Mammary epithelial cell (primary cell): ENCODE measurements at places on chromosomes 3 and 15.

DNA sequence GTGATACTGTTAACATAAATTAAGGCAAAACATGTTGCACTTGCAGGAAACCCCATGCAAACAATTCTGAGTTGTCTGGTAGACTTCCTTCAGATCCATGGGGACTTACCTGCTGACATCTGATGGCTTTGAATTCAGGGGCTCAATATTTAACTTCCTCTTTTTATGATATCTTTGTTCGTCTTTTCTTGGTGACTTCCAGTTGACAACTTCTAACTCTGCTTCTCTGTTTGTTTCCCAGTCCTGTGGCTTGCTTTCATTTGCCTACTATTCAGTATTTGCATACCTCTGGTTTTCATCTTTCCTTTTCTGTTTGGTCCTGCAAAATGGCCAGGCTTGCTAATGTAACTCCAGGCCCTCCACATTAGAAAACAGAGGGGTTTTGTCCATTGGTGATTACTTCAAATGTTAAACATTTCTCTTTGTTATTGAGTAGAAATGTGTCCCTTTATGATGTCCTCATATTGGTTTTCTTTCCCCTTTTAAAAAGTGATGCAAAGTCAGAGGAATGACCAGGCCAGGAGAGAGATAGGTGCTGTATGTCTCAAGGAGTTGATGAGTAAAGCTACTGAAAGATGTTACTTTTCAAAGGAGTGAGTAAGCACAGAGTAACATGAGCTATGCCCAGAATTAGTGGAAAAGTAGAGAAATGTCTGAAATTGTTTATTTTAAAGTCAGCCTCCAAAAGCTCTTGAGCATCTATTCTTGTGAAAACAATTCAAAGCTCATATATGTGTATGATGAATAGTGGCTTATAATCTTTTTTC is 335.9 kb downstream of the LPP start:
- peak; percentile 17 for DNase-seq

DNA sequence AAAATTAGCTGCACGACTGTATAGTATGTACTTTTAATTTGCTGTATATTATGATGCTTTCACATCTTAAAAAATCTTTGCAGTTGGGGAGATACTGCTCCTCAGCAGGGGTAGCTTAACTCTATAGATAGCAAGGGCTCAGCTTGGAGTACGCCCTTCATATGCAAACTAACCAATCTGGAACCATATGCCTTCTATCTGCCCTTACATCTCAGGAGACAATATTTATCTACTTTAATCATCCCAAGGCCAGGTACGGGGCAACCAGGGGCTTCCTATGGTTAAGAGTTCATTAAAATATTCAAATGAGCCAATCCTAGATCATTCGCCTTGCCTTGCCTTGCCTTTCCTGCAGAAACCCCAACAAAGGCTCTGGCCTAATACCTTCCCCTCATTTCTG is 204.1 kb upstream of the ZBTB20 start:
- no peak for DNase-seq

DNA sequence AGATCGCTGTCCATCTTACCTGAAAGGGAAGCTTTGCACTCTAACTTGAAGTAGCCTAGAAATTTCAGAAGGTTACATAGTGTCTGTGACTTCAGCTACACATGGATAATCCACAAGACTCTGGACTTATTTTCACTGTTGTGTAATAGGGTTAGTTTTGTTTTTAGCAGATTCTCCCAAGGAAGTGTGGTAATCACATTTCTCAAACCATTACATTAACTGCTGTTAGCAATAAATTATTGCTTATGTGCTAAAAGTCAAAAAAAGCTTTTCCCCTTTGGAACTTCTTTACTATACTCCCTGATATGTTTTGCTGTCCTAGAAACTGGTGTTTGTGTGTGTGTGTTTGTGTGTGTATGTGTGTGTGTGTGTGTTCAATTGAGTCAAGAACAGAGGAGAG is 351.8 kb upstream of the TPRG1 start:
- DNase-seq, result no peak

- DNase-seq, result no peak
These were observed 74.7 kb downstream of the MLH1 start for GRCh38 chr3:37068031-37068430.

DNA sequence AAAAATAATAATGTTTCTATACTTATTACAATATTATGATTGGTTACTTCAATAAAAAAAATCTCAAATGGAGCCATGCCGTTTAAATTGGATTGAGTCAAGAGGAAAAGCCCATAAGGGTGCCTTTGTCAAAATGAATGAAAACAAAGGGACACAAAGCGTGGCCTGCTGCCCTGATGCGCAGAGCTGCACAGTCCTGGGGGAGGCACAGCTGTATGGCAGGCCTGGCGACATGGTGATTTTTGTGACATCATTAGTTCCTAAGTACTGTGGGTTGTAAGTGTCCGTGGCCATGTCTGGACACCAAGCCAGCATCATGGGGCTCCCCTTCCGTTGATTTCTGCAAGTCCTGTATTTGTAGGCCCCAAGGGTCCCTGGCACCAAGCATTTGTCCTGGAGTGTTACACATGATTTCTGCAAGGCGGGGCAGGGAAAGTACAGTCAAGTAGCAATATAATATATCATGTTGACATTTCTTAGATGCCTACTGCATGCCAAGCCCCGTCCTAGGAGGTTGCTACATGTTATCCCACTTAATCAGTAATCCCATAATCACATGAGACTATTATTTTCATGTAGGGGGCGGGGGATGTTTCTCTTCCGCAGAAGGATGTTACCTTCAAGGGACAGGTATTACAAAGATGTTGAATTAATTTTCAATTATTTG is 59.7 kb downstream of the GHSR start:
- DNase-seq, result no peak

DNA sequence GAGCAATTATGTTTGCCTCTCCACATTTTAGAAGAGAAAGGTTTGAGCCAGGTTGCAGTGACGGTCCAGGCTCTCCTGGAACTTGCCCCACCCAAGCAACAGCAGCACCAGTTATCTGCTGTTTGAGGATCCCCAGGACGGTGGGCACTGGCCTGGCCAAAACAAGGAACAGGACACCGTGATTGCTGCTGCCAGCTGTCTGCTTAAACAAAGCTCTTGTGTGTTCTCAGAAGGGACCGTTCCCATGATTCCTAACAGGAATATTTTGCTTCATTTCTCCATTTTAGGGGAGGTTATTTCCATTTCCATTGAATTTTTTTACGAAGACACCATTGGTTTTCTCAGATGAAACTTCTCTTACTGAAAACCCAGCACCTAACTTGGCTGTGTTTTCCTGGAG is 66.4 kb upstream of the RPL35A start:
- no peak for DNase-seq

DNA sequence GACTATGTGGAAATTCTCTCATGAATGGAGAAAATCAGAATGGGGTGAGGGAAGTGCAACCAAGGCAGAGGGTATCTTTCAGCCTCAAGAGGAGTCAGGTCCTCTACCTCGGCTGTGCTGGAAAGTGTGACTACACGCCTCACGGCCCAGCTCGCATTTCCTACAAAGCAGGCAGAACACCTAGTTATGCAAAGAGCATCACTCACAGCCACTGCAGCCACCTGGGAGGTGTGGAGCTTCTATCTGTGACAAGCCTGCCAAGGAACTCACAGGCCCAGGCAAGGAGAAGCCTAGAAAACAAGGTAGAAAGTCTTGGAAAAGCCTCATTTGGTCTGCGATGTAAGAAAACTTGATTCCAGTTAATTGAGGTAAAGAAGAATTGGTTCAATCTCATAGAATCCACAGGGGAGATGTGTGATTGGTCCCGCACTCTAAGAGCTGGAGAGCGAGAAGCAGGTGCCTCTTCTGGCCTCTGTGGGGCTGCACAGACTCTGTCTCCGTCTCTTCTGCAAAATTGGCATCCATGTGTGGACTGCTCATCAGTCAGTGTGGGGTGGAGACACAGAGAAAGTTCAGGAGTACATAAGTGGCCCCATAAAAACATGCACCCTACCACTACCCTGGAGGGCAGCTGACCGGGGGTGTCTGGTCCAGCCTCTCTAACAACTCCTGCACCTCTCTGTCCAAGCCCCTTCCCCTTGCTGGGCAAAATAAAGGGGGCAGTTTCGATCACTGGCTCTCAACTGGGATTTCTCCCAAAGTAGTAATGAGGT is 76.8 kb downstream of the TAMM41 start:
- DNase-seq, result peak; percentile 12

- DNase-seq, result no peak
These were observed 18.7 kb upstream of the ANXA2 start for GRCh38 chr15:60416484-60416883.
